ENCODE measurements at places on chromosomes 12 and 14. TPM values are rescaled to one million over a fixed set of nuclear protein-coding genes. Genes with fewer than 3 reads are reported as not detected.

The GALNT16 gene
- 12.6 TPM for total RNA-seq

DNA sequence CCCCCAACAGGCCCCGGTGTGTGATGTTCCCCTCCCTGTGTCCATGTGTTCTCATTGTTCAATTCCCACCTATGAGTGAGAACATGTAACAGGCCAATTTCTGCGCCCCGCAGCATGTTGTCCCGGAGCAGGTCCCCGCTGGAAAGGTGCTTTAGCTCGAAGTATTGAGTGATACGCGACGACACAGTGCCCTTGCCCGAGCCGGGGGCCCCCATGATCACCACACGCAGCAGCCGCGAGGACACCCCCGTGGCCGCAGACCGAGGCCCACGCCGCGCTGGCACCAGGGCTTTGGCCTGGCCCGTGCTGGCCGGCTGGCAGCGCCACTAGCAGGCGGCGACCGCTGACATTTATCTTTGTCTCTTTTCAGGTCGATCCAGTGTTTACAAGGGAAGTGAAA lies 91.7 kb downstream of the GLT1D1 start:
- no peak for DNase-seq

The KRT72 gene
- not detected for total RNA-seq

GRCh38 chr12:18907728-18908127 lies 169.8 kb downstream of the CAPZA3 start:
- no peak for DNase-seq

GRCh38 chr12:3935078-3935477 lies 61.9 kb upstream of the PARP11 start:
- DNase-seq: no peak

The PDE3A gene
- 0.40 TPM for total RNA-seq
